Large intestine (tissue), 12 donors: ENCODE measurements at places on chromosomes 4 and X. TPM values are rescaled to one million over a fixed set of nuclear protein-coding genes. Genes with fewer than 3 reads are reported as not detected.
A peak's percentile ranks its signal among the peaks of the same experiment; 100 is the strongest.

GRCh38 chr4:7725951-7726350, 213.7 kb downstream of the AFAP1 start:
- H3K36me3 ChIP-seq: no peaks in the 10 kb centered on the region
- no peak overlapping the region for H3K27ac ChIP-seq
- H3K4me3 ChIP-seq: no peak overlapping the region
- peaks cover 5% of the 10 kb centered on the region for H3K27me3 ChIP-seq
- H3K4me1 ChIP-seq: no peaks in the 10 kb centered on the region

- peaks cover 4% of the 10 kb centered on the region for H3K4me1 ChIP-seq
- no peaks in the 10 kb centered on the region for H3K36me3 ChIP-seq
- H3K27me3 ChIP-seq: no peaks in the 10 kb centered on the region
- H3K4me3 ChIP-seq: no peak overlapping the region
Observed at GRCh38 chr4:2290974-2291704, 29.2 kb upstream of the MXD4 start.

- H3K27ac ChIP-seq: peak overlapping the region; percentile 78
- DNase-seq: peak; percentile 14
- peak overlapping the region; percentile 71 for H3K4me3 ChIP-seq
- peaks cover 6% of the 10 kb centered on the region for H3K4me1 ChIP-seq
Observed at GRCh38 chrX:50812995-50813842, 775 bp downstream of the SHROOM4 start.

The ETDB gene
- polyA plus RNA-seq: not detected

GRCh38 chr4:139933541-139933940, 220.4 kb downstream of the MAML3 start:
- H3K4me3 ChIP-seq: no peak overlapping the region
- no peaks in the 10 kb centered on the region for H3K27me3 ChIP-seq
- no peaks in the 10 kb centered on the region for H3K4me1 ChIP-seq
- peak overlapping the region; percentile 32 for H3K27ac ChIP-seq

DNA sequence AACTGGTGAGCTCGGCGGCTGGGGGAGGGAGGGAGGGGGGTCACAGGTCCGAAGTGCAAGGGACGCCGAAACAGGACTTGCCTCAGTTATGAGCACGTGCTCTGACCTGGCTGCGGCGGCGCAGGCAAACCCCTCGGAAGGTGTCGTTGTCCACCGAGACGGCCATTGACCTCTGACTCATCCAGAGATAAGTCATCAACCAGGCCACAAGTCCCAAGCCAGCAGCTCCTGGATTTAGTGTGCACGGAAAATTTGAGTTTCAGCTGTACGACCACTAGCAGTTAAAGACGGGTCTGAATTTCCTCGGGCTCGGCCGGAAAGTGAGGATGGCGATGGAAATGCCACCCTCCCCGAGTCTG, 674 bp downstream of the SH3D19 start:
- peak overlapping the region; percentile 99 for H3K27ac ChIP-seq
- H3K4me1 ChIP-seq: peaks cover 18% of the 10 kb centered on the region
- no peaks in the 10 kb centered on the region for H3K27me3 ChIP-seq
- no peaks in the 10 kb centered on the region for H3K36me3 ChIP-seq

DNA sequence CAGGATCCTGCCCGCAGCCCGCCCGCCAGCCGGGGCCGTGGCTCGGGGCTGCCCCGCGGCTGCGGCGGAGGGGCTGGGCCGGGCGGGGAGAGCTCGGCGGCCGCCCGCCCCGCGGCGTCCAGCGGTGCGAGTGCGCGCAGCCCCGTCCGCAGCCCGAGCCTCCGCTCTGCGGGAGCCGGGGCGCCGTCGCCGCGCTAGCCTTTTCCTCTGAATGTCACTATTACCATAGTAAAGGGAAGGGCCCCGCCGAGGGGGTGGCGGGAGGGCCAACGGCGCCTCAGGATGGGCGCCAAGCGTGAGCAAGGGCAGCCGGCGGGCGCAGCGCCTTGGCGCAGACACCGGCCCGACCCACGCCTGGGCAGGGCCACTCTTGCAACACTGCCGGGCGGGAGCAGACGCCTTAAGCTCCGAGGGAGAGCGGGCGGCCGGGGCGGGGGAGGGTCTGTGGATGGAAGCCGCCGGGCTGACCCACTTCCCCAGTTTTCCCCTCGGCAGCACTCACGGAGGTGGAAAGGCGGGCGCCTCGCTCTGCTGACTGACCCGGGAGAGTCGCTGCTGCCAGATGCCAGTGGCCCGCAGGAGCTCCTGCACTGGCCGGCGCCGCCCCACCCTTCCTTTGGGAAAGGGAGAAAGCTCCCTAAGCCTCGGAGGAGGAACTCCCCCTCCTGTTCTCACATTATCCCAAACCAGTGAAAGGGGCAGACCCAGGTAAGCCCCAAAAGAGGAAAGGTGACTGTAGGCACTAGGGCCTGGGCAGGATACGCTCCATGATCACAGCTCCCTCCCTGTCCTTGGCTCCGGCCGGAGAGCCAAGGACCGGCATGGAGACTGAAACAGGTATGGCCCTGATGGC, 329.4 kb downstream of the HNRNPD start:
- peaks cover 7% of the 10 kb centered on the region for H3K27me3 ChIP-seq
- H3K4me3 ChIP-seq: peak overlapping the region; percentile 81
- H3K36me3 ChIP-seq: no peaks in the 10 kb centered on the region
- peak; percentile 82 for DNase-seq
- peaks cover 19% of the 10 kb centered on the region for H3K4me1 ChIP-seq

The AFM gene
- 10.4 TPM for polyA plus RNA-seq

DNA sequence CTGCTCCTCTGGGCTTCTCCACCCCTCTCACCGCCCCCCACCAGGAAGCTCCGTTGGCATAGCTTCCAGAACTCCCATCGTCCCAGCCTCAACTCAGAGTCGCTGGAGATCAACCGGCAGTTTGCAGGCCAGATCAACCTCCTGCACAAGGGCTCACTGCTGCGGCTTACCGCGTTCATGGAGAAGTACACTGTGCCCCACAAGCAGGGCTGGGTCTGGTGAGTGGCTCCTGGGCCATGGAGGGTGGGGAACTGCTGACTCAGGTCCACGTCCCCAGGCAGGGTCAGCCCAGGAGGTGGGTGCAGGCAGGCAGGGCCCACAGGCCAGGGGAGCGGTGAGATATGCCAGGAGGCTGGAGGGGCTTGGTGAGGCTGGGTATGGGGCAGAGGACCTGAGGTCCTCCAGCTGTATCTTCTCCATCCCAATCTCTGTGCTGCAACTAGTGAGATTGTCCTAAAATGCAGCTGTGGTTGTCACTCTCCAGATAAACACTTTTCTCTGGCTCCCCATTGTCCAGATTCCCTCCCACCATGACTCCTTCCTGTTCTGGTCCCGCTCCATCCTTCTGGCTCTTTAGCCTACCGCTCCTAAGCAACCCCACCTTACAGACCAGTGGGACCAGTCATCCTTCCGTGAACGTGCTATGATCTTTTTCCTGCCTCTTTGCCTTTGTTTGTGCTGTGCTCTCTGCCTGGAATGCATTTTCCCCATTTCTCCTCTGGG, 71.9 kb downstream of the STARD8 start:
- no peaks in the 10 kb centered on the region for H3K36me3 ChIP-seq
- H3K4me1 ChIP-seq: no peaks in the 10 kb centered on the region
- no peak for DNase-seq
- H3K27ac ChIP-seq: no peak overlapping the region
- H3K27me3 ChIP-seq: no peaks in the 10 kb centered on the region
- no peak overlapping the region for H3K4me3 ChIP-seq

The TKTL2 gene
- polyA plus RNA-seq: 0.01 TPM

- no peaks in the 10 kb centered on the region for H3K27me3 ChIP-seq
- no peak for DNase-seq
- no peak overlapping the region for H3K4me3 ChIP-seq
Observed at GRCh38 chr4:181431006-181431405, 812.2 kb upstream of the TENM3 start.

The TMPRSS11D gene
- polyA plus RNA-seq: 0.06 TPM

The GPR119 gene
- polyA plus RNA-seq: 0.61 TPM

The CENPVL1 gene
- 0.19 TPM for polyA plus RNA-seq

The F8A1 gene
- polyA plus RNA-seq: 14.7 TPM

- H3K27me3 ChIP-seq: no peaks in the 10 kb centered on the region
- H3K4me3 ChIP-seq: peak overlapping the region; percentile 93
- peak; percentile 50 for DNase-seq
- peaks cover 12% of the 10 kb centered on the region for H3K4me1 ChIP-seq
- H3K27ac ChIP-seq: peak overlapping the region; percentile 91
Observed at GRCh38 chr4:2843941-2844584, 419 bp downstream of the ADD1 start.

DNA sequence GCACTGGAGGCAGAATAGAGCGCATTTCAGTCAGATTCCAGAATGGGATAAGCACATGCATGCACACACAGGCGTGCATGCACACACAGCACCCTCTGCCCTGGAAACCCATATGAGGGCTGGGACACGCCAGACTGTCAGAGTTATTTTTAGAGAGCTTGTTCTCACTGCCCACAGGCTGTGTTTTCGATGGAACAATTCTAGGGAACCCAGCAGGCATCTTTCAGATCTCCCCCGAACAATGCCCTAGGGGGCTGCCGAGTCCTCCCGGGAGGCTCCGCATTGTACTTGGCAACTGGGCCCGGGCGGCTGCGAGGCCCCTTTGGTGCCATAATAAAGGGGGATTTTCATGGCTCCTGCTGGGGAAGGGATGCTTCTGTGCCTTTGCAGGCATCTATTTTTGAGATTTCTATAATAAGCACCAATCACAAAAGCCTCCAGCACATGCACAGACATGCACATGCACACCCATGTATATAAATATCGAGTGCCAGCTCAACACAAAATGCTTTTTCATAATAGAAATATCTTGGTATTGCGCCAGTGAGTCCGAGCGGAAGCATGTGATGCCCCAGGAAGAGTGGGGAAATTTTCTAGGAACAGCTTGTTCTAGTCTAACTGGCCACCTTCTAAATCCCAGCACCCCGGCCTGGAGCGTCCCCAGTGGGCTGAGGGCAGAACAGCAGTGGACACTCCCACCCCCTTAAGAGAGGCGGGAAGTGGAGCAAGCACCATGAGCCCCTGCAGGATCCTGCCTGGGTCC, 88.5 kb downstream of the PHKA2 start:
- DNase-seq: no peak
- no peak overlapping the region for H3K27ac ChIP-seq
- no peaks in the 10 kb centered on the region for H3K27me3 ChIP-seq
- H3K36me3 ChIP-seq: peaks cover 24% of the 10 kb centered on the region
